Bronchial epithelial cell (primary cell): ENCODE measurements at places on chromosomes 5 and 9. TPM values are rescaled to one million over a fixed set of nuclear protein-coding genes. Genes with fewer than 3 reads are reported as not detected.

ZNF354C gene
- total RNA-seq: 3.3 and 3.9 TPM in 2 replicates

ALDOB gene
- 0.13 TPM in 1 of 2 replicates, not detected in the other for total RNA-seq

SH3RF2 gene
- 3.7 and 6.3 TPM in 2 replicates for total RNA-seq

CEL gene
- 0.53 and 1.3 TPM in 2 replicates for total RNA-seq

C8G gene
- 0.51 and 0.79 TPM in 2 replicates for total RNA-seq

HOMER1 gene
- total RNA-seq: 20.5 and 40.3 TPM in 2 replicates

FAM221B gene
- total RNA-seq: not detected in 2 replicates

SCGB3A1 gene
- total RNA-seq: not detected in 2 replicates

SEMA6A gene
- 0.53 and 0.64 TPM in 2 replicates for total RNA-seq

PCDHB6 gene
- not detected in 2 replicates for total RNA-seq

ACTBL2 gene
- total RNA-seq: under 0.01 TPM in 1 of 2 replicates, not detected in the other

KLHL3 gene
- 0.53 and 0.90 TPM in 2 replicates for total RNA-seq

CER1 gene
- total RNA-seq: not detected in 2 replicates

GRXCR2 gene
- not detected in 2 replicates for total RNA-seq

MVB12B gene
- total RNA-seq: 0.26 and 0.90 TPM in 2 replicates

NIPAL4 gene
- total RNA-seq: 5.3 and 9.2 TPM in 2 replicates

NUDT12 gene
- total RNA-seq: 11.6 and 22.4 TPM in 2 replicates

CANX gene
- total RNA-seq: 925 and 1,015 TPM in 2 replicates

CBY3 gene
- not detected in 2 replicates for total RNA-seq

C9 gene
- not detected in 2 replicates for total RNA-seq

ADAMTS16 gene
- total RNA-seq: not detected in 2 replicates

FBLL1 gene
- total RNA-seq: 0.77 TPM in 1 of 2 replicates, not detected in the other

ASTN2 gene
- total RNA-seq: 0.53 and 1.2 TPM in 2 replicates

UBQLN1 gene
- total RNA-seq: 96.4 and 124 TPM in 2 replicates

ENTPD2 gene
- 0.79 and 1.2 TPM in 2 replicates for total RNA-seq

TAF11L5 gene
- total RNA-seq: not detected in 2 replicates

IFNB1 gene
- 0.26 TPM in 2 replicates for total RNA-seq

SH2D3C gene
- 0.26 TPM in 1 of 2 replicates, not detected in the other for total RNA-seq

GPRIN1 gene
- total RNA-seq: 1.6 and 2.8 TPM in 2 replicates

SPINK6 gene
- total RNA-seq: not detected in 2 replicates

SLC46A2 gene
- not detected in 2 replicates for total RNA-seq

TTC23L gene
- total RNA-seq: under 0.01 and 0.26 TPM in 2 replicates
